Left lung (tissue), 14 donors: ENCODE measurements at places on chromosomes 11 and 22. TPM values are rescaled to one million over a fixed set of nuclear protein-coding genes. Genes with fewer than 3 reads are reported as not detected.
A peak's percentile ranks its signal among the peaks of the same experiment; 100 is the strongest.

The VEGFB gene
- 107 TPM for total RNA-seq

DNA sequence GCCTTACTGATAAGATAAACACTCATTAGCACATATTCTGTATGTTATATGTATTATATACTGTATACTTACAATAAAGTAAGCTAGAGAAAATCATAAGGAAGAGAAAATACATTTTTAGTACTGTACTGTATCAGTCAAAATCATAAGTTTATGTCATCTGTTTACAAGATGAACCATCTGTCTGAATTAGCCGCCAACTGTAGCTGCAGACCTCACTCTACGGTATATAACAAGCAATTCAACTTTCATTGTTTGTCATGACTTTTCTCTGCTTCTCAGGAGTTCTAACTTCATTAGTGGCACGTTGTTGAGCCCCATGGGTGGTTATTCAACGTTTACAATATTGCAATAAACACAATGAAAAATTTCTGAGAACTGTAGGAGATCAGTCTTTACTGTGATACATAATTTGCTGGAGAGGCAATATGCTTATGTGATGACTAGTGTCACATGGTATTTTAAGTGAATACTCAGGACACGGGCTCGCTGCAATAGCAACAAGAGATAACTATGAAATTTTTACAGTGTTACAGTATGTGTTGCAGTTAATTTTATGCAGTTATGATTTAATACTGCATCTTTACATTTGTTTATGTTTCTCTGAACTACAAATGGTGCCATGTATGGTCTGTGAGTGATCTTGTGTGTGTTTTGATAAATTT lies 132.2 kb upstream of the CTSC start:
- DNase-seq = no peak

The PCF11 gene
- 54.4 TPM for total RNA-seq

The CATSPER1 gene
- total RNA-seq = 1.2 TPM

The OR56A4 gene
- not detected for total RNA-seq

- DNase-seq = peak; percentile 67
Measured at GRCh38 chr22:49586873-49587272, 240.8 kb downstream of the BRD1 start.

The TSGA10IP gene
- not detected for total RNA-seq

DNA sequence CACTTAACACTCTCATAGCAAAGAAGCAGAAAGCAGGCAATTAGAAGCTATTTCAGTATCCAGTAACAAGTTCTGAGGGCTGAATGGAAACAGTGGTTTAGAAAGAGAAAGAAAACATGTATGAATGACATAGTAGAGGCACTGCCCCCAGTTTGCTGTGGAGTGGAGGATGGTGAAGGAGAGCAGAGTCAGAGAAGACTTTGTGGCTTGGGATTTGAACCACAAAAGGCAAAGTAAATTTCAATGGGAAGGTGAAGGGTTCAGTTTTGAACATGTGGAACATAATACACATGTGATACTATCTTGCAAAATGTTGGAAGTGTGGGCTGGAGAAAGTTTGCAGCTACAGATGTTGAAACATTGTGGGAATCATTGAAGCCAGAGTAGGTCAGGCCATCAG lies 81.4 kb downstream of the SNX19 start:
- DNase-seq = no peak

DNA sequence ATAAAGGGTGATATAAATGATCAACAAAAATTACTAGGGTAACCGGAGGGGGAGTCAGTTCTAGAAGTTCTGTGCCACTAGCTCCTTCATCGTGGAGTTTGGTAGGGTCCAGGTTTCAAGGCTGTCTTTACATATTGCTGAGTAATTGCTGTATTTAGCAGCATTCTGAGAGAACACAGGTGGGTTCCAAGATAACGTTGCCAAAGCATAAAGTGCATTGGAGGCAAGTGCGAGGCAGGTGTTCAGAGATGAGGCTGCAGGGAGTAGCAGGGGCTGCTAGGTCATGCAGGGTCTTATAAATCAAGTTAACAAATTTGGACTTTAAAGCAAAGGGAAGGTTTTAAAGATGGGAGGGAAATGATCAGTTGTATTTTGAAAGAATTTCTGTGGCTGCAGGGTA lies 17.8 kb downstream of the SGSM3 start:
- no peak for DNase-seq

The FXYD2 gene
- 4.4 TPM for total RNA-seq

- no peak for DNase-seq
Measured at GRCh38 chr11:35507688-35508087, 17.7 kb downstream of the PAMR1 start.

The C11orf16 gene
- 2.0 TPM for total RNA-seq

GRCh38 chr11:134640536-134640935 lies 228.5 kb upstream of the B3GAT1 start:
- DNase-seq = no peak

GRCh38 chr22:19718456-19719049 lies 4.2 kb downstream of the SEPTIN5 start:
- DNase-seq = no peak

The MS4A6E gene
- total RNA-seq = 4.0 TPM
